Activated CD8-positive, alpha-beta memory T cell treated with anti-CD3 and anti-CD28 coated beads for 1 hour (primary cell): ENCODE measurements at places on chromosomes 11 and 22.

DNA sequence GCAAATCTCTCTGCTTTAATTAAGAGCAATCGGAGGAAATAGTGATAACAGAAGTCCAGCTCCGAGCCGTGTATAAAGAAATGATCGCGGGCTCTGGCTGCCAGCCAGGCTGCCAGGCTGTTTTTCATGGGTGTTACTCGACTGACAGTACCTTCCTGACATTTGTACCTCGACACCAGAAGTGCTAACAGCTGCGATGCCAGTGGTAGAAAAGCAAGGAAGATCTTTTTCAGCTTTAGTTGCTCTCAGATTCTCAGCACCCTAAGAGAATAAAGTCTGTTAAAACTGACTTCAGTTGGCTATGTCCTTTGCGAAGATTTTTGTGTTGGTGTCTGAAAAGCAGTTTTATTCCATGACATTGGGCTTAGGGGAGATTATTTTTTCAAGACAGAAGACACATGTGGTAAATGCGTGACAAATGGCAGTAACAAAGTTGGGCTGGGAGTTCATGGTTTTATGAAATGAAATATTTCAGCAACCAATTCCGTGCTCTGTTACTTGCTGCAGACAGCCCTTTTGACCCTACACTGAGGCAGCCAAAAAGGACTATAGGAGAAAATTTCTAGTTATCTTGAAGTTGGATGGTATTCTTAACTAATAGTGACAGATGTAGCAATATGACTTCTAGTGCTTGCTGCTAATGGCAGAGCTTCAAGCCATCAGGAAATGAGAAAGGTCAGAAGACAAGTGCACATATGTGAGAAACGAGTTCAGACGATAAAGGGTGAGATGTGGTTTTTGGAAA is 296.2 kb downstream of the CNTN5 start:
- DNase-seq, result no peak

DNA sequence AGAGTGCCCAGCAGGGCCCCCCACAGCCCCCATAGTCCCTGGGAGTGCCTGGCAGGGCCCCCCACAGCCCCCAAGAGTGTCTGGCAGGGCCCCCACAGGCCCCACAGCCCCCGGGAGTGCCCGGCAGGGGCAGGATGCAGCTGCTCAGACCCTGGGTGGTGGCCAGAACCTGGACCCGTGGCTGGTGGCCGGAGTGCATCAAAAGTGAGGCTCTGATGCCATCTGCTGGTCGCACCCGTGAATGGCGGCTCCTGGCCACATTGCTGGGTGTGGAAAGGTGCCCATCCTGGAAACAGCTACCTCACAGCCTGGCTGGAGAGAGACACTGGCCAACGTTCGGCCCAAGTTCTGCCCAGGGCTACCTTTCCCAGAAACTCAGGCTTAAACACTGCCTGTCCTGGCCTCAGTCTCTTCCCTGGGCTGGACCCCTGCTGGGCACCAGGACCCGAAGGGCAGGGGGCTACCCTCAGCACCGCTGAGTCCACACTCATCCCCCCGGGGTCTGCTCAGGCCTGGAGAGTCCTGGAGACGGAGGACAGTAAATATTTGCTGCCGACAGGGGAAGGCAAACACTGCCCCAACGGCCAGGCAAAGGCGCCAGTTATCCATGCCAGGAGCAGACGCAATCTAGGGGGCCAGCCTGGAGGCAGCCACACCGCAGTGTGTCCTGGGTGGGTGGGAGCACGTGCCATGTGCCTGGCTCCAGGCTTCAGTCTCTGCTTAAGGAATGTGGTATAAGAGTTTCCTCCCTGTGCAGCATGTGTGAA is 4.4 kb downstream of the INS start:
- no peak for DNase-seq

DNA sequence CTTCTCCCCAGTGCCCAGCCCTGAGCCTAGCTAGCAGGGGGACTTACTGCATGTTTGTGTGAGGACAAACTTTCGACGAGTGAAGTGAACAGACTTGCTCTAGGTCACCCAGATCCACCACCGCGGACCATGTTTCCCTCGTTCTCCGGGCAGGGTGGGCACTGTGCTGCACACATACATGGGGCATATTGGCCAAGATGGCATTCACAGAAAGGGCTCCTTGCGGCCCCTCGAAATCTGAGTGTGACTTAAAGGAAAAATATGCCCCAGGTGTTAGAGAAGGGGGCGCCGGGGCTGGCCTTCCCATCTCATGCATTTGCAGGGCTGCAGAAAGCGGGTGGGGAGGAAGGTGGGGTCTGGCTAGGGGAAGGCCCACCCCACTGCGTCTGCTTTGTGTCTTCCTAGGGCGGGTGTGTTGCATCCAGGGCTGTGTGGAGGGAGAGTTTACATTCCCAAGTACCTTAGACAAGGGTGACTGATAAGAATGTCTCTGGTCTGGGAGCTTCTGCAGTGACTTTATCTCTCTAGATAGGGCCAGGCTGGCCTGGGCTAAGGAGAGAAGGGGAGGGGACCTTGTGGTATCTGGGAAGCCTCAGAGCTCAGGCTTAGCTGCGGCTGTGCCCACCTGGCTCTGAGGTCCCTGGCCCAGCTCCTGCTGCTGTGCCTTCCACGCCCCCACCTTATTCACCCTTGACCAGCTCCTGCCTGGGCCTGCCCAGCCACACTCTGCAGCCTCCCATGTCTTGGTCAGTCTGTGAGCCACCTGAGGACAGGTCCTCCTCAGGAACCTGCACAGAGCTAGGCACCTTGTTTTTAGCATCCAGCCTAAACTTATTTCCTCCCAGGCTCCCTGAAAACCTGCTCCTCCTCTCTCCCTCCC is 45.8 kb downstream of the LRRC32 start:
- DNase-seq, result no peak

GRCh38 chr11:8283100-8283464 is 19.4 kb upstream of the LMO1 start:
- no peak for DNase-seq

DNA sequence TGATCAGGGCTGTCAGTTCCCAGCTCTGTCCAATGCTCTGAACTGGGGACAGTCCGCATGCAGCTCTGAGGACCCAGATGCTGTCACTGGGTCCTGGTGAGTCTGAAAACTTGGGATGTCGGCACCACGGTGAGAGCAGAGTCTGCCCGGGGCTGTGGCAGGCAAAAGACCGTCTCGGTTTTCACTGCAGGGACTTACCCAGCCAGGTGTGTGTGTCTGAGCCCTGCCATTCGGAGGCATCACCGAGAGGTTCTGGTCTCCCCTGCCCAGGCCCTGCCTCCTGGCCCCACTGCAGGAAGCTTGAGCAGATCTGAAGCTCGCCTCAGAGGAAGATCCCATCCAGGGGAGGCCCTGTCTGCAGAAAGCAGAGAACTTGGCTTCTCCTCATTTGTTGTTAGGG is 5.2 kb downstream of the TP53AIP1 start:
- no peak for DNase-seq

- no peak for DNase-seq
Observed at GRCh38 chr11:100740440-100740839, 53.4 kb downstream of the ARHGAP42 start.

DNA sequence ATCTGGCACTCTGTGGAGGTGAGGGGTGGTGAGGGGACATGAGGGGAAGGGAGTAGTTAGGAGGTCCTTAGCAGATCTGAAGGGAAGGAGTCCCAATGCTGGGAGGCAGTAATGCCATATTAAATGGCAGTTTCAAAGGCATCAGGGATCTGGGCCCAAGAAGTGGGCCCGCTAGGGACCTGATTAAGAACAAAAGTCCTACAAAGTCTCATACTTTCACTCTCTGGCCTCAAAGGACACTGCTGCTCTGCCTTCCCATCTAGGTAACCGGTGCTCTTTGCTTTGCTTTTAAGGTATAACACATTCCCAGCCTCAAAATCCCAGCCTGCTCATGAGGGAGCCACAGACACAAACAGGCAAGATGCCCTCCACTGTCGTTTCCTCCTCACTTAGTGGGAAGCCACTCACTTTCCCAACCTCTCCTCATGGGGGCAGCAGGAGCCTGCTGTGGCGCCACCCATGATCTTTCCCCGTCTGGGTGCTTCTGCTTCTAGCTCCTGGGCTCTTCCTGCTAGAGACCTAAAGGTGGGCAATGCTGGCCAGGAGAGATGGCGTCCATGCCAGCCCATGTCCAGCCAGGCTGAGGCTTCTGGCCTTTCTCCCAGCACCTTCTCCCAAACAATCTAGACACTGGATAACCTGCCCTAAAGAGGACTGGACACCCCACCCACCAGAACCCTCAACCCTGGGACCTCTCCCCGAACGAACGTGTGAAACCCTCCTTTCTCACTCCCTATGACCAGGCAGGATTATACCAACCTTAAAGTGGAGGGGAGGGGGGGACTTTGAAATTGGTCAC is 68.3 kb downstream of the PLEKHA7 start:
- no peak for DNase-seq

- no peak for DNase-seq
Observed at GRCh38 chr11:64403106-64403505, 44.1 kb downstream of the RPS6KA4 start.

DNA sequence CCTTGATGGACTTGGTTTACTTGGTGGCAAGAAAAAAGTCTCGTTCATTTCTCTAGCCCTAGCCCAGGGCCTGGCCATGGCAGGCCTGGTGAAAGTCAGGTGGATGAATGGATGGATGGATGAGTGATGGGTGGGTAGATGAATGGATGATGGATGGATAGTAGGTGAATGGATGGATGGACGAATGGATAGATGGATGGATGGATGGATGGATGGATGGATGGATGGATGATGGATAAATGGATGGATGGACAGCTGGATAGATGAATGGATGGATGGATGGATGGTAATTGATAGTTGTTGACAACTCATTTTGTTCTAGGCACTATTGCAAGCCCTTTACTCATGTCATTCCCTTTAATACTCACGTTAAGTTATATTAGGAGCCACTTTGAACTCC is 86.1 kb upstream of the ANO1 start:
- DNase-seq, result no peak

DNA sequence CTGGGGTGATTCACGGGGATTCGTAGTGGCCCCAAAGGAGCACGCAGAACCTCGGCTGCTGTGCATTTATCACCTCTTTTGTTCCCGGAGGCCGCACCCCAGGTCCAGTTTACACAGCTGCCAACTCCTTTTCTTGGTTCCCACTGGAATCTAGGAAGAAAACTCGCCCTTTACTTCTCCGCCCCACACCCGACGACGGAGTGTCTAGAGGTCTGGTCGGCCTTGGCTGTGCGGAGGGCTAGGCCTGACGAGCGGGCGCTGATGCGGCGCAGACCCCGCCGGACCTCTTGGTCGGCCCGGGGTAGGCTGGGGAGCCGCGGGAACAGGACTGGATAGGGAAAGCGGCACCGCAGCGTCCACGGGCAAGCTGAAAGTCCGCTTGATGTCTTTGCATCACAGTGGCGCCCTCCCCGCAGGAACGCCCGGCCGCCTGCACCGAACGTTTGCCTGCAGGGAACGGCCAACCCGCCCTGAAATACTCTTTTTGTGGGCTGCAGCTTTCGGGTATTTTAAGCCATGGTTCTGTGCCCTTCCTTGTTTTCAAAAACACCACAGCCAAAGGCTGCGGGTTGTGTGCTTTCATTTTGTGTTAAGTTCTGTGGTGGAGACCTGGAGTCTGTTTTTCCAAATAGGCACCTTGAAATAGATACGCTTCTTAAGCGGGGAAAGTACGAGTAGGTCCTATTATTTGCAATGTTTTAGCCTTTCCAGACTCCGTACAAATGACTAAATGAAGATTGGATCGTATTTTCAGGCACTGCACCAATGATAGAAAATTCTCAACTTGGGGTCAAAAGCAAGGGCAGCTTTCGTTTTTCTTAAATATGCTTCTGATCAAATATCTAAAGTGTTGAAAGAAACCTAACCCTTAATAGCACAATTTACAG is 829 bp upstream of the ZBED5 start:
- peak; percentile 21 for DNase-seq

GRCh38 chr22:46025973-46026898 is 49.3 kb upstream of the WNT7B start:
- no peak for DNase-seq

DNA sequence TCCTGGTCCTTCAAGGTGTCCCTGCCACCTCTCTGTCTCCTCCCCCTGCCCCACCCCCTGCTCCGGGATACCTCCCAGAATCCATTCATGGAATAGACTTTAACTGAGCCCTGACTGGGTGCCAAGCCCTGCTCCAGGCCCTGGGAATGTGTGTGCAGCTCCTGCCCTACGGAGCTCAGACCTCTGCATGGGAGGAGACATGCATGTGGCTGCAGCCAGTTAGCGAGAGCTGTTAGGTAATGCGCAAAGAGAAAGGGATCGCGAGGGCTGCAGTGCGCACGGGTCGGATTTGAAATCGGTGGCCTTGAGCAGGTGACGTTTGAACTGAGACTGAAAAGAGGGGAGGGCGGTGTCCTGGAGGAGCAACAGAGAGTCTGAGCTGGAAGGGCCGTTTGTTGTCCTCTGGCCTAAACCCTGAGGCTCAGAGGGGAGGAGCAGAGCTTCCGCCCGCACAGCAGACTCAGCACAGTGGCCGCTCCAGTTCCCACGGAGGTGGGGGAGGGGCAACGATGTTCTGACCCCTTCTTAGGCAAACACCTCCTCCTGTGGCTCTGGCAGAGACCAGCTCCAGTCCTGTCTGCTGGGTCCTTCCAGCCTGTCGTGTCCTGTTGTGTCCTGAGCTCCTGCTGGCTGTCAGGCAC is 19.8 kb upstream of the LRRC10B start:
- no peak for DNase-seq

- DNase-seq, result no peak
Observed at GRCh38 chr11:88353835-88354496, 16.4 kb upstream of the CTSC start.

DNA sequence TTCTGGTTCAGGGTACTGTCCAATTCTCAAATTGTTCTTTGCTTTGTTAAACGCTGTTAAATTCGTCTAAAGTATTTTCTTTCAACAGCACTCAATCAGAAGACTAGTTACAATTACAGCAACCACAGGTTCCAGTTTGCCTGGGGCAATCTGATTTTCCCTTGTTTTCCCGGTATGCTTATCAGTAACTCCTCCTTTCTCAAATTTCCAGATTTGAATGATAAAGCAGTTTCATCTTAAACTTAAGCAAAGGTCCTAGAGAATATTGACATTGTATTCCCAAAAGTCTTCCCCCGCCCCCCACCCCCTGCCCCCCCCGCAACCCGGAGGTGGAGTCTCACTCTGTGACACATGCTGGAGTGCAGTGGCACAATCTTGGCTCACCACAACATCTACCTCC is 10.5 kb upstream of the USP28 start:
- no peak for DNase-seq

GRCh38 chr11:80107415-80107814 is 666.6 kb upstream of the TENM4 start:
- no peak for DNase-seq

- DNase-seq, result no peak
Observed at GRCh38 chr11:81959341-81959740, 774.3 kb downstream of the FAM181B start.

GRCh38 chr11:126956635-126957034 is 43.9 kb downstream of the KIRREL3 start:
- no peak for DNase-seq

- no peak for DNase-seq
Observed at GRCh38 chr11:102516179-102516578, 14.4 kb downstream of the MMP7 start.

GRCh38 chr11:94787801-94788200 is 19.6 kb downstream of the AMOTL1 start:
- no peak for DNase-seq

- no peak for DNase-seq
Observed at GRCh38 chr11:10653946-10654810, 39.4 kb downstream of the IRAG1 start.

- no peak for DNase-seq
Observed at GRCh38 chr11:2088284-2088683, 50.9 kb downstream of the IGF2 start.

GRCh38 chr22:37331856-37332536 is 49.7 kb downstream of the CYTH4 start:
- DNase-seq, result no peak
